ENCODE measurements at places on chromosomes 5 and 9. TPM values are rescaled to one million over a fixed set of nuclear protein-coding genes. Genes with fewer than 3 reads are reported as not detected.

The PCDHB14 gene
- total RNA-seq = 10.6 TPM

The SCAI gene
- 2.4 TPM for total RNA-seq

DNA sequence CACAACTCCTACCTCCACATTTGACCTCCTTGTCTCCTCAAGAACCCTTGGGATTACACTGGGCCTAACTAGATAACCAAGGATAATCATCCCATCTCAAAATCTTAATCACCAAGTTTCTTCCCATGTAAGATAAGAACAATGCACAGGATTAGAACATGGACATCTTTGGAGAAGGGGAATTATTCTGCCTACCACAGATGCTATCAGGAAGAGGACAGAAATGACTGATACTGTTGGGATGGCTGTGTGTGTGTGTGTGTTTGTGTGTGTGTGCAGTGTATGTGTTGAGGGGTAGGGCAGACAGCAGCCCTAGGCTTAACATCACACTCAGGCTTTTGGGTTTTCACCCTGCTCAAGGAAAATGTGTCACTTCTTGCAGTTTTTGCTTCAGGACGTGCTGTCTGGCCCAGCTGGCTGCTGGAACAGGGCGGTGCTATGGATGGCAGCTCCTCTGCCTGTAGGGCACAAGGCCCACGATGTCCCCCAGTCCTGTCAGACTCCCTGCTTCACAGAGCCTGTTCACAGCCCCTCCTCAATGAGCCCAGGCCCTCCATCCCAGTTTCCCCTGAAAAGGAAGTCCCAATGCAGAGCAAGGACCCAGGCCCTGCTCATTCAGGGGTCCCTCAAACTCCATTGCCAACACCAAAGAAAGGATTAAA, 7.7 kb downstream of the CA9 start:
- DNase-seq = no peak

DNA sequence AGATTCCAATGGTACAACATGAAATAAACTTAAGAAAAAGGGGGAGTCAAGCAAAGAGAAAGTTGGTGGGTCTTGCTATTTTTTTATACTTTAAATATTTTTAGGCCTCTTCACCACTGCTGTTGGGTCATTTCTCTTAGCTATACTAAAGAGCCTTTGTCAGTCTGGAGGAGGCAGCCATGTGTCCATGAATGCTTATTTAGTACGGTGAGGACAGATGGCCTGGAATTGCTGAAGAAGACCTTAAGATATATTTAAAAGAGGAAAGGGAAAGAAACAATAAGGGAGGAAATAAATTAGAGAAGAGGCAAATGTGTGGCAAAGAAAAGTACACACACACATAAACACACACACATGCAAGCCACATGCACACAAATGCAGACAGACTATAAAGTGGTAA, 560.5 kb upstream of the MEF2C start:
- DNase-seq = no peak

The ARL14EPL gene
- total RNA-seq = not detected

DNA sequence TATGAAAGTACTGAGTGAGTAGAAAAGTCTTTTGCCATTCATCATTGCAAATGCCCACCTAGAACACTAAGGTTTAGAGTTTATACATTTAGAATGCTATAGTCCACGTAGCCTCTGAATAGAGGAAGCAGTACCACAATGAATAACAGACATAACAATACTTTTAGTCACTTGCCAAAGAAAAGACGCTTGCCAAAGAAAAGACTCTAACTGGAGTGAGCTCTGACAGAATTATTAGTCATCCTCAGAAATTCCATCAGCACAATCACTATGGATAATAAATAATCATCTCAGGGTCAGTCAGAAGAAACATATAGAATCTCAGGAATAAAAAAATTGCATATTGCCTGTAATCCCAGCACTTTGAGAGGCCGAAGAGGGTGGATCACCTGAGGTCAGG, 168.5 kb upstream of the TARS1 start:
- no peak for DNase-seq

The SLC27A4 gene
- 16.6 TPM for total RNA-seq

The EQTN gene
- not detected for total RNA-seq

The ACSL6 gene
- 7.6 TPM for total RNA-seq

GRCh38 chr9:133058550-133059320, 3.0 kb upstream of the CEL start:
- DNase-seq = no peak

DNA sequence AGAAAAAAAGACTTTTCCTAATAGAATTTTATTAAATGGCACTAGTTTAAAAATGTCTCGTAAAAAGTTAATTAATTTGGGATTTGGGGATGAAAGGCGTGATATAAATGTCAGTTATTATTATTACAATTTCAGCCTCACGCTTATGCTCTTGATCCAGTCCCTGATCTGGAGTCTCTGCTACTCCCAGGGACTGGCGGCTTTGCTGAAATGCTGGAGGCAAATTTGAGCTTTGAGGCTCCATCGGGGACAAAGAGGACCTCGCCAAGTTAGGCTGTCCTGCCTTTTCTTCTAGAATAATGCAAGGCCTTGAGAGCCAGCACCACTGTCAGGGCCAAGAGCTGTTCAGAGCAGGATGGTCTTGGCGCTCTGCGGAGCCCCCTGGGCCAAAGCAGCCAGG, 69.7 kb downstream of the ZNF618 start:
- no peak for DNase-seq

The CRAT gene
- total RNA-seq = 110 TPM

The S1PR3 gene
- total RNA-seq = 59.3 TPM

- no peak for DNase-seq
These were observed 38.6 kb upstream of the RNF38 start for GRCh38 chr9:36438536-36439236.

DNA sequence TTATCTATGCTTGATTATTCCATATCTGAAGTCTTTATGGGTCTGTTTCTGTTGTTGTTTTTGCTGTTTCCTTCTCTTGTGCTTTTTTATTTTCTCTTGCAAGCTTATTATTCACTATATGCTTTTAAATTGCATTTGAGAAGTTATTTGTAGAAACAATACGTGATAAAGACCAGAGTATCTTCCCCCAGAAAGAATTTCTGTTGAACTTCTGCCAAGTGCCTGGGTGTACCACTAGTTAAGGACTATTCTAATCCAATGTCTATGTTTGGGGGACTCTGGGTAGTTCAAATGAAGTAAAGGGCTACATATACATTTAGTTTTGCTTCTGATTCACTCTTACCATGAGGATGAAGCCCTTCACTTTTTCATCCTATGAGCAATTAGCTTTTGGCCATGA, 54.3 kb downstream of the SLF1 start:
- DNase-seq = no peak

DNA sequence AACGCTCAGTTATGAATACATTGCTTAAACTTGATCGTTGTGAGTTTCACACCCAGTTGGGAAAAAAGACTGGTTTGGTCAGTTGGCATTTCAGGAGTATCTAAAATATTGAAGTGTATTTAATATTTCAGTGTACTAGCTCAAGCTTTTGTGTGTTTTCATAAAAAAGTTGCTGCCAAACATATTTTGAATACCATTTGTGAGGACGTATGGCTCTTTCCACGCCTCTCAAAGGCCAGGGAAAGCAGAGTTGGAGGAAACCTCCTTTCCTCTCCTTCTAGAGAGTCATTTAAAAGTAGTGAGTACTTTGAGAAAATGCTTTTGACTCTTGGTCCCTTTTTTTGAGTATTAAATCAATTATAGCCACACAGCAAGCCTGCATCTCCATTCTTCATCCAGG, 43.2 kb upstream of the ANKRD33B start:
- DNase-seq = no peak

DNA sequence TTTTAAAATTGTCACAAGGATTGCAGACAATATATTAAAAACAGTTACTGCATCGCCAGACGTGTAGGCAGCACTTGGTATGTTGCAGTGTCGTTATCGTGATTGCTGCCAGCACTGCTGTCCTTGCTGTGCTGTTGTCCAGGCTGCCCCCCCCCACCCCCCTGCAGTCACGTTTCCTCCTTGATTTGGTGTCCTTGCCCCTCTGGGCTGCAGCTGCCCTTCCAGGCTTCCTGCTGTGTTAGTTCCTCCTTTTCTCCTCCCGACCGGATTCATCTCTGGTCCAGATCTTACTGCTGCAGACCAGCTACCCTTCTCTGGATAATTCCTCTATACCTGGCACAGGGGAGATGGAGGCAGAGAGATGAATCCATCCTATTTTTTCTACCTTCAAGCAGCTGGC, 298.9 kb downstream of the TRIM32 start:
- DNase-seq = no peak

The OLFML2A gene
- 129 TPM for total RNA-seq

DNA sequence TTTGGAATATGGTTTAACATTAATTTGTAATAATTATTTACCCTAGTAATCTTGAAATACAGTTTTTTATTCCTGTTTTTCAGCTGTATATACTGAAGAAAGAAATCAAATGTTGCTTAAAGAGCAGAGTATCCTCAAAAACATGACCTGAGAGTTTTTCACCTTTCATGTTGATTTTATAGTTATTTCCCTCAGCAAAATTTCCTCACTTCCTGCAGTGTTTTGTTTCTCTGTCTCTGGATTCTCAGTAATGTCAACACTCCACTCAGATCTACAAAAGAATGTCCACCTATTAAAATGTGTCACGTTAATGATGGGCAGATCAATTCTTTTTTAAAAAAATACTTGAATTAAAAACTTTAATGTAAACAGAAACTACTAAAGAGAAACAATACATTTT, 398.3 kb downstream of the ANXA1 start:
- no peak for DNase-seq

The NUTM2G gene
- not detected for total RNA-seq

GRCh38 chr9:111944241-111944866, 47.7 kb downstream of the UGCG start:
- no peak for DNase-seq

- no peak for DNase-seq
These were observed 69.5 kb downstream of the GTF3C4 start for GRCh38 chr9:132739710-132740310.

The NR6A1 gene
- total RNA-seq = 0.53 TPM

DNA sequence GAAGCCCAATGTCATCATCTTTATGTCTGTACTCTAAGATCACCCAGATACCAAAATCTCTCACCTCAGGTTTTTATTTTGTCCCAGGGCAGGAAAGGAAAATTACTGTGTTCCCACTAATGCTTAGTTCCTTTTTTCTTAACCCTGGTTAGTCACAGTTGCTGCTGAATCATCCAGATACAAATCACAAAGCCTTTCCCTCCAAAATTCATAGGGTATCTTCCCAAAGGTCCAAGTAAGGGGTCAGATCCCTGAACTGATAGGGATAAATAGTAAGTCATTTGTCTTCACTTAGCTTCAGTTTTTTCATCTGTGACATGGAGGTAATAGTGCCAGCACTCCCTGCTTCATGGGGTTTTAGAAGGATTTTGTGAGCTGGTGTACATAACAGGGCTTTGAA, 2.2 kb downstream of the PLCXD3 start:
- no peak for DNase-seq

The RNF20 gene
- 47.7 TPM for total RNA-seq

GRCh38 chr5:77852514-77853352, 76.6 kb upstream of the TBCA start:
- no peak for DNase-seq

The ERAP2 gene
- 20.6 TPM for total RNA-seq

DNA sequence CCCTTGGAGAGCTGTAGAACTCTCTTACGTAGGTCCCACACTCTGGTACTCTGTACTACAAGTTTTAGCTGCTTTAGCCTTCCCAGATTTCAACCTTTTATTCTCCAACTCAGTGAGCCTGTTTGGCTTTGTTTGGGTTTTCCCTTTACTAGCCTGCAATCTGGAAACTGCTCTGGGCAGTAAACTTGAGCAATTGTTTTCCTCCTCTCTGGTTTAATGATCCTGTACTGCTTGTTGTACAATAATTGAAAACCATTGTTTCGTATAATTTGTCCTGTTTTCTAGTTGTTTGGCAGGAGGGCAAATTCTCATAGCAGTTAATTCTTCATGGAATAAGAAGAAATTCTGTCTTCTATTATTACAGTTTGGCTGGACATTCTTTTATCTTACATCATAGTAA, 62.8 kb upstream of the TLX3 start:
- DNase-seq = no peak

DNA sequence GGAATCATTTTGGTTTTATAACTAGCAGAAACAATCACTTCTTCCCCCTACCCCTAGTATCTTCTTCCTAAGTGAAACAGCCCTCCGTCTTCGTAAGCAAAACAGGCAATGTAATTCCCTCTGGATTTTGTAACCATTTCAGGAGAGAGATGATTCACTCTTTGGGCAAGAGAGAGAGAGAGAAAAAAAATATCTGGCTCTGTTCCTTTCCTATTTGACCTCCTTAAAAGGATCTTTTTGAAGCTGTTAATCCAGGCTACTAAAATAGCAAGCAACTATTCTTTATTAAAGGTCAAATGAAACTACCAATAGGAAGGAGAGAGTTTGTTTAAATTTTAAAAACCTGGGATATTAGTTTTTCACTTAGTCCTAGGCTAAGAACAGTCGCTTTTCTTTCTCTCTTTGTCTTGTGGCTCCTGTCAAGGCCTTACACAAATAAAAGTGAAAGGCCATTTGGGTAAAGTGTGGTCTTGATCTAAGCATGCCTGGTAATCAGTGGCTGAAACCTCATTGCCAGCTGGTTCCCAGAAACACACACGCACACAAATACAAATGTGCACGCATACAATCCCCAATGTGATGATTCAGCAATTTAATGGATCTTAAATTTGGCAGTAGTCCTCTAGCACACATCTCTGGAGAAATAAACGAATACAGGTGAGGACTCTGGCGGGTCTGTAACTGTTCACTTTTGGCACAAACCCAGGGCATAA, 70.2 kb downstream of the PRUNE2 start:
- DNase-seq = no peak

DNA sequence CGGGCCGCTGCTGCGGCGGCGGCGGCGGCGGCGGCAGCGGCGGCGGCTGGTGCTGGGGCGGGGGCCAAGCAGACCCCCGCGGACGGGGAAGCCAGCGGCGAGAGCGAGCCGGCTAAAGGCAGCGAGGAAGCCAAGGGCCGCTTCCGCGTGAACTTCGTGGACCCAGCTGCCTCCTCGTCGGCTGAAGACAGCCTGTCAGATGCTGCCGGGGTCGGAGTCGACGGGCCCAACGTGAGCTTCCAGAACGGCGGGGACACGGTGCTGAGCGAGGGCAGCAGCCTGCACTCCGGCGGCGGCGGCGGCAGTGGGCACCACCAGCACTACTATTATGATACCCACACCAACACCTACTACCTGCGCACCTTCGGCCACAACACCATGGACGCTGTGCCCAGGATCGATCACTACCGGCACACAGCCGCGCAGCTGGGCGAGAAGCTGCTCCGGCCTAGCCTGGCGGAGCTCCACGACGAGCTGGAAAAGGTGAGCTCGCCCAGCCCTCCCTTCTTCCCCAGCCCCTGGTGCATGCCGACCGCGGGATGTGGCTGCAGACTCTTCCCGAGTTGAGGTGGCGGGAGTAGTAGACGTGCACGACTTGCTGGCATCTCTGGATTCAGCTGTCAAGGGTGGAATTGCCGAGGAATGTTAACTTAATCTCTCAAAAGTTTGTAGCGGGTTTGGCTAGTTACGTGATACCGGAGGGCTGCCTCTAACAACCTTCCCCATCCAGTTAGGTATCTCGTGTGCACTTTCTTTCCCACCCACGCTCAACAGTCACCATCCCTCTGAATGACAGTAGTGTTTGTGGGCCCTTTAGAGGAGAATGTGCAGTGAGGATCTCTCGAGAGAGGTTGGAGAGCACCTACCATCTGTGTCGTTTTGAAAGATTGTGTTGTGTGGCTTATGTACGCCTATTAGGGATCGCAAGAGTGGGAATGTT, 932 bp downstream of the SLC12A2 start:
- no peak for DNase-seq

Data from ascending aorta (tissue), 2 donors.